Temporal lobe (tissue), 4 donors: ENCODE measurements at places on chromosomes 4 and X. TPM values are rescaled to one million over a fixed set of nuclear protein-coding genes. Genes with fewer than 3 reads are reported as not detected.

GPRASP1 gene
- 30.0 TPM for total RNA-seq

MTNR1A gene
- total RNA-seq = 0.49 TPM

PFKFB1 gene
- 0.25 TPM for total RNA-seq

AVPR2 gene
- not detected for total RNA-seq

GUCY1A1 gene
- 109 TPM for total RNA-seq

TDO2 gene
- total RNA-seq = not detected

INPP4B gene
- total RNA-seq = 4.7 TPM

SGCB gene
- total RNA-seq = 70.8 TPM
